ENCODE measurements at places on chromosomes 12 and 14.

DNA sequence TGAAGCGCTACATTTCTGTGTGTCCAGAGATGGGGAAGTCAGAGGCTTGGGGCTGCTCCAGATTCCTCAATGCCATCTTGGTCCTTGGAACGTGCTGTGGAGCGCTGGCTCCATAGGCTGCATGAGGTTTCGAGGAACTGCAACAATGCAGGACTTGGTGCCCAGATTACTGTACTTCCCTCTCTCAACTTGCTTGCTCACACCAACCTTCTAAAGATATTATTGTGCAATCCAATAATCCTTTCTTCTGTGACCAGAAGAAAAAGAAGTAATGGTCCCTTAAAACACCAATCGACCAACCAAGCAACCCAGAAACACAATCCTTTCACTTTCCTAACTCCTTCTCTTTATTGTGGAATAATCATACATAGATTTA is 3.7 kb downstream of the PRICKLE1 start:
- no peak for DNase-seq

GRCh38 chr14:104284636-104285507 is 146.5 kb downstream of the KIF26A start:
- DNase-seq = no peak

- no peak for DNase-seq
Measured at GRCh38 chr12:29131539-29131938, 17.5 kb upstream of the FAR2 start.

GRCh38 chr12:68790952-68791234 is 17.1 kb upstream of the MDM2 start:
- no peak for DNase-seq

DNA sequence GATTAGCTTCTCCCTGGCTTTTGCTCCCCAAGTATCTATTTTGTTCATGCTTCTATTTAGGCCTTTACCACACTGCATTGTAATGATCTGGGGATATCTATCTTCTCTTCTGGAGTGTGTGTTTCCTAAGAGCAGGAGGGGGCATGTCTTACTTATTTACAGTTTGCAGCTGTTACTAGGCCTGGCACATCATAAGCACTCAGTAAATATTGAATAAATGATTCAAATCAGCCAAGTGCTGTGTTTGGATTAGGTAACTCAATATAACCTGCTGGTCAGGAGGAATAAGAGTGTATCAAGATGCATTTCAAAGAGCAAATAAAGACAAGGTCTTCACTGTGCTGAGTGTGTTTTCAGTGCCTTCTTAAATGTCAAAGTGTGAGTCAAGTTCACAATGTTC is 186.1 kb downstream of the FOXG1 start:
- no peak for DNase-seq
